GM18507 (cell line): ENCODE measurements at places on chromosomes 11 and 22.

GRCh38 chr11:34794696-34795095 lies 121.5 kb downstream of the APIP start:
- DNase-seq, result no peak

- no peak for DNase-seq
These were observed 341.6 kb upstream of the PITPNB start for GRCh38 chr22:28260619-28261018.

GRCh38 chr22:38163844-38164550 lies 17.6 kb downstream of the PLA2G6 start:
- no peak for DNase-seq

DNA sequence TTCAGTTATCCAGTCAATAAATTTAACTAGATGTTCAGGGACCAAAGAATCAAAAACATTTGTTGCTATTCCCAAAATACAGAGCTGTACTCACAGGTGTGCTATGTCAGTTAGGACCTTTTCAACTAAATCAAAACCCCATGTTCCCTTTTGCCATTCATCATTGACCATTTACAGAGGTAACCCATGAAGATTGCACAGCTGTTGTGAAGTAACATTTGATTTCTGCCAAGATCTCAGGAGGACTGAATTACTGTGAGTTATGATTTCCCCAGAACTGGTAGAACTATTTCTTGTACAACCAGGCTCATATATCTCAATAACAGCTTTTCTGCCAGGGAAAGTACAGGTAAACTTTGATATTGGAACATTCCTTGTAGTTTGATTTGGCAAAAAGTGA lies 131.1 kb upstream of the FIBIN start:
- no peak for DNase-seq

GRCh38 chr22:39925909-39926679 lies 25.2 kb downstream of the GRAP2 start:
- no peak for DNase-seq

DNA sequence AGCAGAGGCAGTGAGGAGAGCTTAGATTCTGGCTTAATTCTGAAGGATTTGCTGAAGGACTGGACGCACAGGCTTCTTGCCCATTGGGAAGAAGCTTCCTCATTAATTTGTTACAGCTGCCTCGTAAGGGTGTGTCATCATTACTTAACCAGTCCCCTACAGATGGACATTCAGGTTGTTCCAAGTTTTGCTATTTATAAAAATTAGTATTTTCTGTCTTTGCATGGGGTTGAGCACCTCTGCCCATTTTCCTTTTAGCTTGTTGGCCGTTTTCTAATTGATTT lies 38.1 kb downstream of the CAPN1 start:
- DNase-seq, result no peak
